Mesothelial cell of epicardium (in vitro differentiated cells): ENCODE measurements at places on chromosomes 3 and 15. TPM values are rescaled to one million over a fixed set of nuclear protein-coding genes. Genes with fewer than 3 reads are reported as not detected.

ITGB5 gene
- total RNA-seq, result 63.3 to 71.4 TPM (median 64.7 TPM) in 3 replicates

GPR62 gene
- 0.22 to 0.36 TPM (median 0.33 TPM) in 3 replicates for total RNA-seq

PDZRN3 gene
- 42.9 to 48.4 TPM (median 43.4 TPM) in 3 replicates for total RNA-seq

ROBO2 gene
- total RNA-seq, result 82.3 to 90.3 TPM (median 82.4 TPM) in 3 replicates

HESX1 gene
- total RNA-seq, result 1.5 to 2.4 TPM (median 1.7 TPM) in 3 replicates

DNA sequence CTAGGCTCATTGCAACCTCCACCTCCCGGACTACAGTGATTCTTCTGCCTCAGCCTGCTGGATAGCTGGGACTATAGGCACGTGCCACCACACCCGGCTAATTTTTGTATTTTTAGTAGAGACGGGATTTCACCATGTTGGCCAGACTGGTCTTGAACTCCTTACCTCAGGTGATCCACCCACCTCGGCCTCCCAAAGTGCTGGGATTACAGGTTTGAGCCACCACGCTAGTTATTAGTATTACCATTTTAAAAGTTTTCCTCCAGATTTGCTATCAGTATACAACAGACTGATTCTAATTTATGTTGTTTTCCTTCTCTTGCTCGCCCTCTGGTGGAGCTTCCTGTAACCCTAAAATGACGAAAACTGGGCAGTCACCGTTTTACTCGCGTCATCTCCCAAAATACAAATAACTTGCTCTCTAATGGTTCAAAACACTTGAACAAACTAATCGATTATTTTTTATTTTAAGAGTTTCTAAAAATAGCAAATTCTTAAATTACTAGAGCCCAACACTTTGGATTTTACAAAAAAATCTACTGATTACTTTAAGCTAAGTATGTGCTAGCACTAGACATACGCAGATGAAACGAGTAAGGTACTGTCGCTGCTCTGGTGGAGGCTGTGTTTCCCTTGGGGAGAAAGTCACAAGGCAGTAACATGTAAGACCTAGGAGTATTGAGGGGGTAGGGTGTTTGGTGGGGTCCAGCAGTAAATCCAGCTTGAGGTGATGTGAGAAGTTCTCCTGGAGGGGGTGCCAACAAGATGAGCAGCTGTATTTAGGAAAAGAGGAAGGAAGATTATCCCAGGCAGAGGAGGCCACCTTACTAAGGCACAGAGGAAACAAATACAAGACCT, 203.3 kb downstream of the MBNL1 start:
- DNase-seq, result no peak
- peaks cover 4% of the 10 kb centered on the region for H3K4me1 ChIP-seq
- H3K27me3 ChIP-seq, result peaks cover 2% of the 10 kb centered on the region
- no peak overlapping the region for H3K4me3 ChIP-seq

DNA sequence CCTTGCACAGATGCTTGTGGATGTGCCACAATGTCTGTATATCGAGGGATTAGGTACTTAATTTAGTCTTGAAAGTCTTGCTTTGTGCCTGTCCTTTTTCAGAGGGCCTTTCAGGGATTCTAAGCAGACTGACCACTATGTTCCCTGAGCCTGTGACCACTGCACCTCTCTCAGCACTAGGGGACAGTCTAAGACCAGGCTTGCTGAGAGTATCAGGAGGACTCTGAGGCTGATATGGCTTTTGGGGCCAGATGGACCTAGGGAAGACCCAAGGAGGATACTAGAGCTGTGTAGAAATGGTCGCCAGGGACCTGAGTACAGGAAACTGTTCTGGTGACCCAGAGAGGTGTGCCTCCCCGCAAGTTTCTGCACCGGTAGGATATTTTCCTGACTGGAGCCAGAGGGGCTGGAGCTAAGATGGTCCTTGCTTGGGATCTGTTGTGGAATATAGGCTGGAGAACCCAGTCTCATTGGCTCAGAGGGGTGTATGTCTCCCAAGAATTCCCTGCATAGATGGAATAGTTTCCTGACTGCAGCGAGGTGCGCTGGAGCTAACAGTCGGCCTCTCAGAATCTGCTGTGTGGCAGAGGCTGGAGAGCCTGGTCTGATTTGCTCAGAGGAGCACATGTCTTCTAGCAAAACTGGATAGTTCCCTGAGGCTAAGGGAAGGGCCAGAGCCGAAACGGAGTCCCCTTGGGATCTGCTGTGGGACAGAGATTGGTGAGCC, 213.2 kb upstream of the DCBLD2 start:
- H3K4me3 ChIP-seq, result no peak overlapping the region
- H3K27me3 ChIP-seq, result peaks cover 12% of the 10 kb centered on the region
- H3K36me3 ChIP-seq, result no peaks in the 10 kb centered on the region
- H3K27ac ChIP-seq, result no peak overlapping the region

- H3K27me3 ChIP-seq, result no peaks in the 10 kb centered on the region
- H3K4me1 ChIP-seq, result peaks cover 13% of the 10 kb centered on the region
- H3K4me3 ChIP-seq, result no peak overlapping the region
- peak overlapping the region; percentile 66 for H3K27ac ChIP-seq
- DNase-seq, result no peak
- peaks cover 12% of the 10 kb centered on the region for H3K36me3 ChIP-seq
Observed at GRCh38 chr3:152328841-152329240, 60.1 kb downstream of the MBNL1 start.

DNA sequence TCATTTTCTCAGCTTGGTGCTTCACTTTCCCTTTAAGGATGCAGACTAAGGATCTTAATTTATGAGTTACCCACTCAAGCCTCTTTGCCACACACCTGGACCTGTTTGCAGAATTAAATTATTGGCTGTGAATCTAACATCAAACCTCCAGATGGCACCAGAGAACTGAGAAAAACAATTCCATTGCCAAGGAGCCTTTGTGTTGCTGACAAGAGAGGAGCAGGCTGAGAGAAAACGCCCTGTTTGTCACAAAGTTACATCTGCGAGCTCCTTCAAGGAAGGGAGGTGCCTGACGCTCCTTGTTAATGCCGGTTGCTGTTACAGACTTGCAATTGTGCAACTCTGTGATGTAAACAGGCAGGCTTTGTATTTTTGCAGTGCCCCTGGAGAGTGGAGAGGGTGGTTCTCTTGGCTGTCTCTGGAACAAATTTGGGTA, 36.3 kb upstream of the TMC3 start:
- H3K4me1 ChIP-seq, result peaks cover 6% of the 10 kb centered on the region
- no peak overlapping the region for H3K4me3 ChIP-seq
- H3K36me3 ChIP-seq, result no peaks in the 10 kb centered on the region
- peak; percentile 41 for DNase-seq
- no peak overlapping the region for H3K27ac ChIP-seq

GRCh38 chr3:62817678-62818077, 57.5 kb downstream of the CADPS start:
- no peak overlapping the region for H3K4me3 ChIP-seq
- no peaks in the 10 kb centered on the region for H3K27me3 ChIP-seq
- DNase-seq, result no peak
- H3K36me3 ChIP-seq, result no peaks in the 10 kb centered on the region
- peaks cover 35% of the 10 kb centered on the region for H3K4me1 ChIP-seq

GRCh38 chr3:174202561-174202960, 656.6 kb upstream of the NAALADL2 start:
- H3K36me3 ChIP-seq, result no peaks in the 10 kb centered on the region
- DNase-seq, result no peak
- peaks cover 5% of the 10 kb centered on the region for H3K4me1 ChIP-seq
- no peaks in the 10 kb centered on the region for H3K27me3 ChIP-seq
- no peak overlapping the region for H3K27ac ChIP-seq
- H3K4me3 ChIP-seq, result no peak overlapping the region

DNA sequence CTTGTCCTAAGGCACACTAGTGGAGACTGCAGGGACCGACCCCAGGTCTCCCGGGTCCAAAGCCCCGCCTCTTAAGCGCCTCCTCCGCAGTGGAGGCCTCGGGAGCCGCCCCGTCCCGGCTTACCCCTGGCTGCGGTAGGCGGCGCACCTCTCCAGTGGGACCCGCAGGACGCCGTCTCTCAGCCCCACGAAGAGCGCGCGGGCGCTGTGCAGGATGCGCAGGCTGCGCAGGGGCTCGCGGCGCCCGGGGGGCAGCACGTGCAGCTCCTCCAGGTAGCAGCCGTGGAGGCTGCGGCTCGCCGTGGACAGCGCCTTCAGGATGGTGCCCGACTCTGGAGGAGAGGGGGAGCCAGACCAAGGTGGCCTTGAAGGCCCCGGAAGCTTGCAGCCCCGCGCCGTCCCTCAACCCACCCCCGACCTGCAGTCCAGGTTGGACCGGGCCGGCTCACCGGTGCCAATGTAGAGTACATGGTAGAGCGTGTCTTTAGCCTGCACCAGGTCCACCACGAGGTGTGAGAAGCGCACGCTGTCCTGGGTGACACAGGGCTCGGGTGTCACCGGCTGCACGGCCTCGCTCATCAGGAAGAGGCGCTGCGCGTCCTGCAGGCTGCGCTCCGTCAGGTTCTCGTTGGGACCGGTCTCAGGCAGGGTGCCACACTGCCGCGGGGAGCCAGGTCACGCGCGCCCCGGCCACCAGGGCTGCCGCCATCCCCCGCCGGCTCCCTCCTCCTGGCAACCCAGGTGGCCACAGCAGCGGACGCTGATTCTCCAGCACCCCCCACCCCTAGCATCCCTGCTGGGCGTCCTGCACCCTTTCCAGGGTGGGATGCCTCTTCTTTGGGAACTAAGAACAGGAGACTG, 105.5 kb downstream of the SEMA5B start:
- H3K27ac ChIP-seq, result no peak overlapping the region
- no peaks in the 10 kb centered on the region for H3K36me3 ChIP-seq
- no peak overlapping the region for H3K4me3 ChIP-seq
- no peak for DNase-seq

- H3K36me3 ChIP-seq, result peaks cover 13% of the 10 kb centered on the region
- no peaks in the 10 kb centered on the region for H3K27me3 ChIP-seq
- no peak overlapping the region for H3K4me3 ChIP-seq
- H3K4me1 ChIP-seq, result no peaks in the 10 kb centered on the region
Observed at GRCh38 chr3:17182166-17182565, 297.4 kb downstream of the PLCL2 start.

DNA sequence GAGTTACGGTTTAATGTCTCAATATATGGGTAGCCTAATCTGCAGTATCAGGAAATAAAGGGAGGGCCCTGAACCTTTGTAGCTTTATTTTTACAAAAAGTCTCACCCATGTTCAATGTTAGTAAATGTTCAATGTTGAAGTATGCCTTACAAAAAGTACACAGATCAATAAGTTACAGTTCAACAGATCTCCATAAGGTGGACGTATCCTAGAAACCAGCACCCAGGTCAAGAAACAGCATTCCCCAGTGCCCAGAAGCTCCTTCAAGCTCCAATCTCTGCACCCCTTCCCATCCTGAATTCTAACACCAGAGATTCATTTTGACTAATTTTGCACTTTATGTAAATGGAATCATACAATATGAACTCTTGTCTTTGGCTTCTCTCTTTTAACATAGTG, 31.3 kb downstream of the COLQ start:
- no peak for DNase-seq
- no peaks in the 10 kb centered on the region for H3K27me3 ChIP-seq
- no peak overlapping the region for H3K4me3 ChIP-seq
- peaks cover 13% of the 10 kb centered on the region for H3K36me3 ChIP-seq

DNA sequence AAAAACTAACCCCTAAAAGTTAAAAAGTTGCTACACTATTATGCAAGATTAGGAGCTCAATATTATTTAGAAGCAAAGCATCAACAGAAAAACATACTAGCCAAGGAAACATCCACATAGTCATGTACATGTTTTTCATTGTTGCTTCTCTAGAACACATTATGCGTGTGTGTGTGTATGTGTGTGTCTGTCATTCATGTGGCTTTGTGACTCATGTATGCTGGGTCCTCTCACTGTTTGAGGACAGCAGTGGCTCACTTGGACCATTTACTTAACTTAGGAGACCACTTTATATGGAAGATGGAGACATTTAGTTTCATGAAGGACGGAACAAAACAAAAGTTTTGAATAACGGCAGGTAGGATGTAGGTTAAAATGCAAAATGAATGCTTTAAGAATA, 219.4 kb upstream of the THBS1 start:
- no peak overlapping the region for H3K27ac ChIP-seq
- H3K27me3 ChIP-seq, result no peaks in the 10 kb centered on the region
- no peaks in the 10 kb centered on the region for H3K36me3 ChIP-seq
- H3K4me1 ChIP-seq, result peaks cover 65% of the 10 kb centered on the region

GRCh38 chr15:62975515-62975914, 67.0 kb upstream of the TPM1 start:
- H3K4me3 ChIP-seq, result no peak overlapping the region
- peak overlapping the region; percentile 62 for H3K27ac ChIP-seq
- no peaks in the 10 kb centered on the region for H3K36me3 ChIP-seq
- DNase-seq, result no peak
- H3K27me3 ChIP-seq, result no peaks in the 10 kb centered on the region

DNA sequence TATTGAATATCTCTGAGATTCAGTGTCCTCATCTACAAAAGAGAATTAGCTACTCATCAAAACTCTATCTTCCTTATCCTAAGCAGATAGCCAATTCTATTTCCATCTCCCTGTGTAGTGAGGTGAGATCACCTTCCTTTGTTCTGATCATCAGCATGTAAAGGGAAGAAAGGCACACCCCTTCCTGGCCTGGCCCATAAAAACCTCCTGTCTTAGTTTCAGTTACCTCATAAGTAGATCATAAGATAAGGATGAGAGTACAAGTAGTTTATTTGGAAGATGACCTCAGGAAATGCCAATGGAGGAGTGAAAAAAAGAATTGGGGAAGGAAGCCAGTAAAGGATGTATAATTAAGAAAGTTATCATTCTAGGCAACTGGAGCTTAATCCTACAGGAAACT, 114.5 kb upstream of the GADL1 start:
- no peaks in the 10 kb centered on the region for H3K27me3 ChIP-seq
- no peak for DNase-seq
- no peaks in the 10 kb centered on the region for H3K36me3 ChIP-seq

DNA sequence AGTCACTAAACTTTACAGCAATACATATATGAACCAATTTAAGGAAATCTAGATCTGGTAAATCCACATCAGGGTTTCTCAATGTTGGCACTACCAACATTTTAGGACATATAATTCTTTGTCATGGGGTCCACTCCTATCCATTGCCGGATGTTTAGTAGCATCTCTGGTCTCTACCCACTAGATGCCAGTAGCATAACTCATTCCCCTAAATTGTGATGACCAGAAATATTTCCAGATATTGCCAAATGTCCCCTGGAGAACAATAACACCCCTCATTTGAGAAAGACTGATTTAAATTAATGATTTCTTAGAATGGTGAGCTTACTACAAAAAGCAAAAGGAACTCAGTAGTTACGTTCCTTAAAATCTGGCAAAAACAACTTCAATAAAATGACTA, 23.1 kb upstream of the ANKRD28 start:
- no peaks in the 10 kb centered on the region for H3K27me3 ChIP-seq
- no peaks in the 10 kb centered on the region for H3K36me3 ChIP-seq
- no peak overlapping the region for H3K27ac ChIP-seq
- no peak overlapping the region for H3K4me3 ChIP-seq
